ENCODE measurements at places on chromosomes 6 and 20.
A peak's percentile ranks its signal among the peaks of the same experiment; 100 is the strongest.

GRCh38 chr6:54291146-54291545, 17.1 kb upstream of the TINAG start:
- no peak for DNase-seq

DNA sequence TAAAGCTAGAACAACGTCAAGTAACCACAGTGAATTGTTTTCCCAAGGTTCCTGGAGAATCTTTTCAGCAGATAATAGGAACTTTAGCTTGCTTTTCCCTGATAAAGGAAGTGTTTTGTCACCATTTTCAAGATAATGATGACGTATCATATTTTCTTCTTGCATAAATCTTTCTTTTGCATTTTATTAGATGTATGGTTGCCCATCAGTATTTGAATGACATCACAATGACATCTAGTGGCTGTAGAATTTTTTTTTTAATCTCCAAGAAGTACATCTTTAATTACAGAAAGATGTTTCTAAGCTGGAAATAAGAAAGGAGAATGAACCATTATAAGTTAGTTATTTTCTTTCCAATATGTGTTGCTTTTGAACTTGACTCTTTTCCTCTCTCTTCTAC, 83.0 kb downstream of the CENPW start:
- no peak for DNase-seq

GRCh38 chr20:14860410-14860814, 523.0 kb upstream of the FLRT3 start:
- DNase-seq = no peak

DNA sequence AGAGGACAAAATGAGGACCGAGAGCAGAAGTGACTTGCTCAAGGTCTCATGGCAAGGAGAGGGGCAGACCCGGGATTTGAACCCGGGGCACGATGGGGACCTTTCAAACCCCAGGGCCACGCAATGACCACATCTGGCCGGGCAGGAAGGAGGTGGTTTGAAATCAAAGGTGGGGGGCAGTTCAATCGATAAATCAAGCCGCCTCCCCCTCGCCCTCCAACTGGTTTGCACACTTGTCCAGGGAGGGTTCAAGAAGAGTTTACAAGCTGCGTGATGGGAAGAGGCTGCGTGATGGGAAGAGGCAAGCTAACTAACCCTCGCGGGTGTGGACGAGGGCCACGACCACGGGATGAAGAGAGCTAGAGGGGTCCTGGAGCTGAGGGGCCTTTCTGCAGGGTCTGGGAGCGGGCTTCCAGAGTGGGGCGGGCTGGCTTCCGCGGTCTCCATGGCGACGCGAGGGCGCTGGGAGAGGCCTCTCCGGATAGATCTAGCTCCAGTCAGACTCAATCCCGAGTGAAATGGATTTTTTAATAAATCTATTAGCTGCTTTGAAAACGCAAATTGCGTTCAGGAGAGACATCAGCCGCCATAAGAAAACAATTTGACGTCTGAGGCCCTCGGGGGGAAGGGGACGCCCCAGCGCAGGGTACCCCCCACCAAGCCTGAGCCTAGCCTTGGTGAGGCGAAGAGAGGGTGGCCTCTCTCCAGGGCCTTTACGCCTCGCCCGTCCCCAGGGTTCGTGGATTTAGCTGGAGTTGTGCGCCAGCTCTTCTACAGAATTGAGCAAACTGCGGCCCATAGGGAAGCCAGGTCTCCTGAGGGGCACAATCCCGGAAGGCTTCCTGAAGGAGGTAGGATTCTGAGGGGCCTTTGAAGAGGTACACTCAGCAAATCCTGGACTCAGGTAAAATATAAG, 143.9 kb downstream of the GRM4 start:
- DNase-seq = no peak

DNA sequence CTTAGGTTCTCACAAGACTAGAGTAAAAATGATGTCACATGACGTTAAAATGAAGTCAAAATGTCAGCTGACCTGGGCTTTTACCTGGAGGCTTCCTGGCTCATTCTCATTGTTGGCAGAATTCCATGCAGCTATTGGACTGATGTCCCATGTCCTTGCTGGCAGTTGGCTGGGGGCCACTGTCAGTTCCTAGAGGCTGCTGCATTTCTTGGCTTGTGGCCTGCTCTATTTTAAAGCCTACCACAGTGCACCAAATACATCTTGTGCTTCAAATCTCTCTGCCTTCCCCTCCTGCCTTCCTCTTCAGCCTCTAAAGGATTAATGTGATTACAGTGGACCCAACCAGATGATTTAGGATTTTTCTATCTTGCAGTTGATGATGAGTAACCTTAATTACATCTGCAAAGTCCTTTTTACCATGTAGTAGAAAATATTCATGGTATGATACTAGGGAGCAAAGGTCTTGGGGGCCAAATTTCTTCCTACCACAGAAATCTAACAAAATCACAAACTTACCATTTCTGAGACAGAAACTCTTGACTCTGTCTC, 81.9 kb downstream of the FIG4 start:
- DNase-seq = peak; percentile 80

DNA sequence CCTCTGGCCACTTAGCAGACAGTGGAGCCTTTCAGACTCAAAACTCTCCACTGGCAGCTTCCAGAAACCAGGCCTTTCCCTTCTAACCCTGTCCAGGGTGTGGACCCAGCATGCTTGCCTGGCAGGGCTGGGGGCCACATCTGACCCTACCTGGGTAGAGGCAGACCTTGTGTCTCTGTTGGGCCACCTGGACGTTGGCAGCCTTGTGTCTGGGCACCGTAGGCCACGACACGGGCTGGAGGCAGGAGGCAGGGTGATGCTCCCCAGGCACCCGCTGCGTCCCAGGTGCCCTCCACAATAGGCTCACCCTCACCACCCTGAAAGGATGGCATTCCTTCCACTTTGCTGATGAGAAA, 67.6 kb downstream of the NOL4L start:
- DNase-seq = no peak

DNA sequence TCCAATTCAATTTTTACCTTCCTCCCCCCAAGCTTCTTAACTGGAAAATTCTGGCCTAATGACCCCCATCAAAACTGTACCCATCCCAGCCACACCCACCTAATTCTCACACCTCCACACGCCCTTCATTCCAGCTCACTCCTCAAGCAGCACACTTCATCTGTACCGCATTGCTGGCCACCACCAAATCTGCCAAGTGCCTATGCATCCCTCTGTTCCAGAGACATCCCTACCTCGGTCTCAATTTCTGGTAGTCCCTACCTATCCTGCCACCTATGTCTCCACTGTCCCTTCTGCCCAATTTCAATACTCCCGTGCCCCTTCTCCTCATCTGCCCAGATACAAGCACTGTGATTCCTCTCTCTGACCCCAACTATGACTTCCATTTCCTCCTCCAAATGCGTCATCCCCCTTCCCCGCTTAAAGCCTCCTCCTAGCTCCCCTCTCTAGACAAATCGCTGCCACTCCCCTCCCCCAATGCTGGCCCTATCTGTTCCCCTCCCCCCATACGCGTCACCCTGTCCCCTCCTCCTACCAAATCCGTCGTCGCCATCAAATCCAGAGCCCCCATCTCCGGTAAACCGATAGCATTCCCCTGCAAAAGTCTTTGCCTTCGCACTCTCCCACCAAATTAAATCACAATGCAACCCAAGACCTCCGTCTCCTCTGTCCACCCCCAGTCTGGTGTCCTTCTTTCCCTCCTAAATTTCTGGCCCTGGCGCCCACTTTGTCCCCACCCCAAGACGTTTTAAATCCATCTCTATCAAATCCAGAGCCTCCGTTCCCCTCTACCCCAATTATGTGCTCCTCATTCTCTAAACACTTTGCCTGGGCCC, 1.2 kb downstream of the MTCH1 start:
- no peak for DNase-seq

- DNase-seq = no peak
Observed at GRCh38 chr20:36847009-36847709, 28.8 kb upstream of the TLDC2 start.

GRCh38 chr6:151763938-151764680, 43.4 kb upstream of the ESR1 start:
- peak; percentile 93 for DNase-seq

DNA sequence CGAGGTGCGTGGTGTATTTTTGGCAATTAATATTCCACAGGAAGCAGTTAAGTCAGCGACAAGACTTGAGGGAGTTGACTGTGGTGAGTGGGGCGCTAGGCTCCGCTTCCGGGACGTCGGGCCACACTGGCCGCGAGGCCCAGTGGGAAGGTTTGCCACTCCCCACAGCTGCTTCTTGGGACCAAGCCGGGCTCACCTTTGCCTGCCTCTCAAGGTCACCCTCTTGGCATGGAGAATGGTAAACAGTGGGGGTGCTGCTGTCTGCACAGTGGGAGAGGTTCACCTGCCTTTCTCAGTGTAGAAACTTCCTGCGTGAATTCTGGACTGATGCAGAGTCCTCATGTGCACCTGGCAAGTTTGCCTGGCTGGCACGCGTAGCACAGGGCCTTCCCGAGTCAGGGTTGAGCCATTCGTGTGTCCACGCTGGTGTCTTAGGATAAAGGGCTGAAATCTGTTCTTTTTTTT, 6.4 kb downstream of the OSBPL2 start:
- DNase-seq = no peak

- no peak for DNase-seq
Observed at GRCh38 chr6:49918787-49919186, 45.2 kb downstream of the DEFB114 start.

DNA sequence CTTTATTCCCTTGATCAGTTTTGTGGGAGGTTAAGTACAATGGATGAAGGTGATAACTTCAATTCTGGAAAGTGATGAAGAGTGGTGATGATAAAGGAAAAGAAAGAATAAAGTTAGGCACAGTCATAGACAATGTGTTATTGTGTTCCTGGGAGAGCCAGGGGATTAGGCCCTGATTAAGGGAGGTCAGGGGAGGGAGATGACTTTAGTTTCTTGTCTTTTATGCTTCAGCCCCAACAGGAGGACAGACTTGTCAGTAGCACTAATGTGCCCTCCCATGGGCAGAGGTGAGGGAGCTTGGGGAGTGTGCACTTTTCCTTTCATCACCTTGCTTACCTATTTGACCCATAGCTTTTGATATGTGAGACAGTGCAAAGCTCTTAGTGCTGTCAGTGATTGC, 115.7 kb downstream of the CD109 start:
- no peak for DNase-seq

DNA sequence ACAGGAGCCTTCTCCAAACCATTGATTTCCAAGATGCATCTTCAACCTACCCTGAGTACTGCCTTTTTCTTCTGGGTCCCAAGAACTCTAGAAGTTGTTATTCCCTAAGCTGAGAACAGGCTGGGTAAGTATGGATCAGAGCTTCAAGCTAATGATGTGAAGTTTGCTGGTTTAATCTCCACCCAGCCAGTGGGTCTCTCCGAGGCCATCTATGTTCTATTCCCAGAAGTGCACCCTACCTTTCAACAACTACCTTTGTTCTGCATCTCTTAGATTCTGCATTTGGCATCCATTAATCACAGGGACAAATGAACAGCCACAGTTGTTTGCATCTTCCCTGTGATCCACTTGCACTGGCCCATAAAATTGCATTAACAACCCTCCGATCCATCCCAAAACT, 246.2 kb downstream of the HIVEP2 start:
- no peak for DNase-seq

DNA sequence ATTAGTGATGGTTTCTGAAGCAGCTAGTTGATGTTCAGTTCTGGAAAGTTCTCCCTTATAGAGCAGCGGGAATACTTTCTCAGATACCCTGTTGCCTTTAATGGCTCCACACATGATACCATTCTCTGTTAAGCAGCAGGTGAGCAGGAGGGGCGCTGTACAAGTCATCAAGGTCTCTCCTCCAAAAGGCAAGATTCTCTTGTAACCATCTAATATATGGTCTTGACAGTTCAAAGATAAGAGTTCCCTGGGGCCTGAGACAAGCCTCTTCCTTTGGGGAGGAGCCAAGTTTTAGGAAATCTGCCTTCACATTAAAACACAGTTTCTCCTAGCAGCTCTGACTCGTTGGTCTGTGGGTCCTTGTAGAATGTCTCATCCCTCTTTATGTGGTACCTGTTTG, 258.2 kb downstream of the QKI start:
- DNase-seq = no peak

GRCh38 chr20:64162239-64162910, 1.9 kb upstream of the MYT1 start:
- no peak for DNase-seq

DNA sequence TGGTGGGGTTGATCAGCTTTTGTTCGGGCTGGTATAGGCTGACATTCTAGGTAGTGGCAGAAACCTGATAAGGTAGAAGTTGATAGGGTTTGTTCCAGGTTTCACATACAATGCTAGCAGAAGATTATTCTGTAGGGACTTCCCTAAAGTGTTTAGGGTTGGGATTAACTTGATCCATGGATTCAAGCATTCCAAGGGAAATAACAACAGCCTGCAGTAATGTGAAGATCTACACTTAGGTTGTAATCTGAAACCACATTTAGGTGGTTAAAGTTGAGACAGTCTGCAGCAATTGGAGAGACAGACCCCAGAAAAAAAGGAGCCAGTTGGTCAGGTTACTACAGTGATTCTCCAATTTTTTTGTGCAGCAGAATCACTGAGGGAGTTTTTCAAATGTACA, 56.1 kb downstream of the GJA1 start:
- no peak for DNase-seq

- DNase-seq = no peak
Observed at GRCh38 chr6:49646942-49647341, 10.3 kb upstream of the RHAG start.

GRCh38 chr6:107973594-107973993, 15.6 kb upstream of the SEC63 start:
- no peak for DNase-seq

DNA sequence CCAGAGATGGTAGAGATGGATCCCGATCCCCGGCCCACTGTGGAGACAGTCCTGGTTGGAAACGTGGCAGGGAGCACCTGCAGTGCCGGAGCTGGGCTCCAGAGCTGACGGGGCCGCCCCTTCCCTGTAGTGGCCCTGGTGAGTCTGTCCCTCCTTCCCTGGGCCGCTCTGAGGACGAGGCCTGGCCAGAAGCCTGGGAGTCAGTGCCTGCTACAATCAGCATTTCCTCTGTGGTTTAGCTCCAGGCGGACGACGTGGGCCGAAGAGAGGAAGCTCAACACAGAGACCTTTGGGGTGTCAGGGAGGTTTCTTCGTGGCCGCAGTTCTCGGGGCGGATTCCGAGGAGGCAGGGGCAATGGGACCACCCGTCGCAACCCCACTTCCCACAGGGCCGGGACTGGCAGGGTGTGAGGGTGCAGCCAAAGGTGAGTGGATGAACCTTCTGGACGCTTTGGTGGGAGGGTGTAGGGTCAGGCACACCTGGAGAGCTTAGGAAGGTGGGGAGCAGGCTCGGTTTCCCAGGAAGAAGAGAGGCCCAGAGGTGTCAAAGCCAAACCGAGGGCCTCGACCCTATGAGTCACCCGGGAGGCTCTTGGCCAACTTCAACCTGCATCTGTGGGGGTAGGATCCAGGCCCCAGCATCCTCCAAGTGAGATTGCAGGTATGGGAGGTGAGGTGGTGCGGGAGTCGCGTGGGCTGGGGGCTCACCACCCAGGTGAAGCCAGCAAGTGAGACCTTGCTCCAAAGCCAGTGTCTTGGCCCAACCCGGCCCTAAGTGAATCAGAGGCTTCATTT, 9.9 kb downstream of the PSMA7 start:
- DNase-seq = no peak

GRCh38 chr6:90068264-90068663, 174.0 kb downstream of the GJA10 start:
- DNase-seq = no peak

GRCh38 chr20:40954521-40955165, 74.0 kb upstream of the TOP1 start:
- DNase-seq = no peak

Data from cardiac septum (tissue), 1 donor.